Stimulated activated CD4-positive, alpha-beta T cell treated with anti-CD3 and anti-CD28 coated beads, Interleukin-2, amount 100 ng/mL, for 4 hours (primary cell): ENCODE measurements at places on chromosomes 1 and 21.

DNA sequence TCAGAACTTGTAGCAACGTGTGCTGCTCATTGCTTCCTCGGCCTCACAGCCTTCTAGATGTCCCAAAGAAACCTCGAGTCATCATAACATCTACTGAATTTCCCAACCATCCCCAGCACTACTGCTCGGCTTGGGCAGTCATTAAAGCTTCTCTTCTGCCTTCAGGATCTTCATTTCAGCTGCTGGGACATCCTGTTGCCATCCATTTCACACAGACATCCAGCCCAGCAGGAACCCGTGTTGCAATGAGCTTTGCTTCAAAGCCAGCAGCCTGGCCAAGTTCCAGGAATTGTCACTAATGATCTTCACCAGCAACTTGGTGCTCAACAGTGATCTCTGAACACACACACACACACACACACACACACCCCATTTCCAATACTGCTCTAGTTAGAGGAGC lies 18.5 kb downstream of the WLS start:
- DNase-seq, result no peak

GRCh38 chr1:5370311-5370710 lies 621.9 kb downstream of the NPHP4 start:
- DNase-seq, result no peak

DNA sequence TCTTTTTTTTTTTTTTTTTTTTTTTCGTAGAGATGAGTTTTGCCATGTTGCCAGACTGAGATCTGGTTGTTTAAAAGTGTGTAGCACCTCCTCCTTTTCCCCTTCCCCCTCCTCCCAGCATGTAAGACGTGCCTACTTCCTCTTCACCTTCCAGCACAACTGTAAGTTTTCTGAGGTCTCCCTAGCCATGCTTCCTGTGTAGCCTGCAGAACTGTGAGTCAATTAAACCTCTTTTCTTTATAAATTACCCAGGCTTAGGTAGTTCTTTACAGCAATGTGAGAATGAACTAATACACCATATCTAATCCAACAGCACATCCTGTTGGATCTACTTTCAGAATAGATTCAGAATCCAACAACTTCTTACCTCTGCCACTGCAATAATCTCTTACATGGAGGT lies 111.1 kb downstream of the CLIC6 start:
- no peak for DNase-seq

GRCh38 chr1:37673920-37674319 lies 18.4 kb upstream of the CDCA8 start:
- no peak for DNase-seq

GRCh38 chr1:4854367-4854766 lies 200.0 kb downstream of the AJAP1 start:
- DNase-seq, result no peak

DNA sequence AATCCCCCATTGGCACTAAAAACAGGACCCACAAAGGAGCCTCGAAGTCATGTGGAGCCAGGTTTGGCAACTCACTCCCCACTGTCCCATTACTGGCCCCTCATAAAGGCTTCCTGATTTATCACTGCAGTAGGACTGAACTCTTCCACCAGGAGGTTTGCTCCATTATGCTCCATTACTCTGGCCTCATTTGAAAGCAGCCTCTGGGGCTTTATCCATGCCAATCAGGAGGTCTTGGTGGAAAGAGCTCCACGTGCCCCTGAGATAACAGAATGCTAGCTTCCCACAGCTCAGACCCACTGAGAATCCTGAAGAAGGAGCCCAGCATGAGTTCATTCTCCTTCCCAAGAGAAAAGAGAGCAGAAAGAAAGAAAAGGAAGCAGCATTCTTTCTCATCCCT lies 76.4 kb downstream of the HIVEP3 start:
- no peak for DNase-seq

GRCh38 chr1:202625416-202626360 lies 84.6 kb downstream of the SYT2 start:
- DNase-seq, result peak; percentile 9

DNA sequence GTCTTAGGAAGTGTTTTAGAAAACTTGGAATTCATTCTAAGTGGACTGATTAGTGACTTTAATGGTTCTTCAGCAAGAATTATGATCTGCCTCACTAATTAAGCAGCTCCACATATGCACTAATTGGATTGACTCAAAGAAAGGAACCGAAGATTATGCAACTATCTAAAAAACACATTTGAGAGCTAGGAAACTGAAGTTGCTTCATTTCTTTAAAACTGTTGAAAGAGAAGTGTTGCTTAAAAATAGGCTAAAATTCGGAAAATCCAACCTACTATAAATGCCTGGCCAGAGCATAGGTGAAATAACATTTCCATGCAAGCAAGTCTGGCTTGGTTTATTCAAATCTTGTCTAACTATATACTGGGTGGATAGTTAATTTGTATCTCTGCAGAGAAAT lies 502.9 kb upstream of the ZRANB2 start:
- no peak for DNase-seq

DNA sequence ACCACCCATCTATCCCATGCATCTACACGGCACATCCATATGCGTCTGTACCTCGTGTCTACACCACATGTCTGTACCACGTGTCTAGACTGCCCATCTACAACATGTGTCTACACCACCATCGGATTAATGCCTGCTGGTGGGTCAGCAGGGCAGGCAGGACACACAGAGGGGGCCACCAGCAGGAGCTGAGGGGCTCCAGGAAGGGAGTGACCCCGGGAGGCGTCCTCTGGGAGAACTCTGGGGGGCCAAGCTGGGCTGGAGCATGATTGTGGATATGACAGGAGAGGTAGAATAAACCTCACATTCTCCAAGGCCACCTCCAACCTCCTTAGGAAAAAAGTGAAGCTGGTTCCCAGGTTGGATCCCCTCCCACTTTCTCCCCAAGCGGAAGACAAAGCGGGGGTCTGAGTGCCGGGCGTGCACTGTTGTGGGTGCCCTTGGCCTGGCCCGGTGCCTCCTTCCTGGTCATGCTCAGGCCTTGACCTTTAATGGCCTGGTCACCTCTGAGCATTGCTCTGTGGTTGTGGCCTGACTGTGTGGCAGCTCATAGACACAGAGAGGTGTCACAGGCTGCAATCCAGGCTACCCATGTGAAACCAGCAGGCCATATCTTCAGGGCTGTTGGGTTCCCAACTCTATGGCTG lies 881 bp upstream of the ACTRT2 start:
- DNase-seq, result no peak

DNA sequence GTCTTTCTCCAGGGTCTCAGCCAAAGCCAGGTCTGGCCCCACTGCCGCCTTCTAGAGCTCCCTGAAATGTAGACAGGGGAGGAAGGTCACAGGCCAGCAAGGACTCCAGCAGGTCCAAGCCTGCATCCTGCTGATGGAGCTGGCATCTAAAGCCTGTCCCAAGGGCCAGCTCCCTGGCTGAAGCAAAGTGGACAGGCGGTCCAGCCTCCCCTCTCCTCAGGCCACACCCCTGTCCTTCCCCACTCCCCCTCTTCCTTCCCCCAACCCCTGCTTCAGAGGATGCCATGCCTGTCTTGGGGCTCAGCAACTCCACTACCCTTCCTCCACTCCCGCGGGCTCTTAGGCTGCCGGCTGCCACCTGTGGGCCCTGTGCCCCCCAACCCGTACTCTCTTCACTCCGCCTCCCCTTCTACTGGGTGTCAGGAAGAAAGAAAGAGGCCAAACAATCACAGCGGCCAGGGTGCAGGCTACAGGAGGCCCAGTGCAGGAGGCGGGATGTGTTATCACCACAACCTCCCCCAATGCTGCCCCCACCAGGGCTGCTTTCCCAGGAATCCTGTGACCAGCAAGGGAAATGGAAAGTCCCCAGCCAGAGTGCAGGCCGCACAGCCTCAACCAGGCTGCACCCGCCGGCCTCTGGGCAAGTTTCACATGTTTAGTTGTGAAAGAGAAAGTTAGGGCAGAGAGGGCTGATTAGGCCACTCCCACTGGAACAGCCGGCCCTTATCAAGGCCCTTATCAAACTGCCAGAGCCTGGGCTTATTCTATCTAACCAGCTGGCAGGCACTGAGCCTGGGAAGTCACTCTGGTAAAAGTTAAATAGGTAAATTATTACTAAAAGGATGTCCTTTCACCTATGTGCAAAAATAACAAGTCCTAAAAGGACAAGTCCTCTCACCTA lies 34.1 kb downstream of the ACOT7 start:
- DNase-seq, result peak; percentile 38

GRCh38 chr1:117032266-117032665 lies 27.9 kb upstream of the TTF2 start:
- no peak for DNase-seq

DNA sequence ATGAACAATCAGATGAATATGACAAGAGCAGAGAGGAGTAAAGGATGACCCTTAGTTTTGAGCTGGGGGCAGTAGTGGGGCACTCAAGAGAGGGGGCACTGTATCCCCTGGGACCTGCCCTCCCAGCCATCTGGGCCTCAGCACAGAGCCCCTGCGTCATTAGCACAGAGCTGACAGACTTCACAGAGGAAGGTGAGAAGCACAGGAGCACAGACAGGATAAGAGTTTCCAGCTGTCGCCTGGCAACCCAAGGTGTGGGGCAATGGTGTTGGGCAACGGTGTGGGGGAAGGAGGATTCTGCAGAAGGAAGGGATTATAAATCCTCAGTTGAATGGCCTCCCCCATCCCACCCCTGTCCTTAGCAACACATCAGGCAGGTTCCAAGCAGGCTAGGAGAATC lies 30.2 kb downstream of the RAB3B start:
- DNase-seq, result no peak

GRCh38 chr1:200173097-200173618 lies 145.6 kb downstream of the NR5A2 start:
- DNase-seq, result no peak

GRCh38 chr1:207101720-207102119 lies 2.3 kb upstream of the C4BPA start:
- no peak for DNase-seq

DNA sequence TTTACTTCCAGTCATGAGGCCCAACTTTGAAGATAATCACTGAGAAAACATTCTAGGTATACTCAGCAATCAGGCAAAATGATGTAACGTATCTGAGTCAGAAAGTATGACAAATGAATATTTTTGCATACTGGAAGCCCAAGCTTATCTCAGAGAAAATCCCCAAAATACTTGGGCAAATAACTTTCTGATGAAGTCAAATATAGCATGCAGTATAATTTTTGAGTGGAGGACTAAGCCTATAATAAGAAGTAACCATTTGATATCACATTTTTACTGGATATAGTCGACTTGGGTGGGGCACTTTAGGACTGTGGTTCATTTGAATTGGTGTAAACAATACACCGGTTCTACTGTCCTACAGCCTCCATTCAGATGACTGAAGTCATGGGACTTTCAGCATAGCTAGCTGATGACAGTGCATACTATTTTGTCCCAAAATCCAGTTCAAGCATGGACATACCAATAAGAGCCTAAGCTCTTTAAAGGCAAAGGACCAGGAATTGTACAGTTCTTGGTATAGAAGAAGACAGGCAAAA lies 2.3 kb upstream of the GADD45A start:
- DNase-seq, result no peak

GRCh38 chr1:34549199-34549598 lies 205.6 kb upstream of the GJB5 start:
- no peak for DNase-seq

- DNase-seq, result no peak
Observed at GRCh38 chr1:54857746-54858561, 29.0 kb downstream of the DHCR24 start.

- DNase-seq, result peak; percentile 57
Observed at GRCh38 chr1:54121482-54122134, 31.2 kb downstream of the CDCP2 start.

DNA sequence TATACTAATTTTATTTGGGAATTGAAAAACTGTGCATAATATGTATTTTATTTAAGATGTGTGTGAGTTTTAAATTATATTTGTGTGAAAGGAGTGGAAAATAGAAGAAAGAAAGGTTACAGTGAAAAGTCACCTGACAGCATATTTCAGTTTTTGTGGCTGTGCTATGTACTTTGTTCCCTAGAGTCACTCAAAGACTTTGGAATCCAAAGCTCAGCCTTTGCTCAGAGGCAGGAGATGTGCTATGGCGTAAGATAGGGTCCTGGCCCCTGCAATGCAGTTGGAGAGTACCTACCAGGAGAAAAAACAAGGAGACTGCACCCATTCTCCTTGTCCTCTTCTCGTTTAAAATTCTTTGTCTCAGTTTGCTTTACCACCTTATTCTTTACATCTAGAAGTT lies 2.9 kb downstream of the CCDC30 start:
- DNase-seq, result no peak

GRCh38 chr1:8818325-8818775 lies 910 bp upstream of the RERE start:
- DNase-seq, result no peak

DNA sequence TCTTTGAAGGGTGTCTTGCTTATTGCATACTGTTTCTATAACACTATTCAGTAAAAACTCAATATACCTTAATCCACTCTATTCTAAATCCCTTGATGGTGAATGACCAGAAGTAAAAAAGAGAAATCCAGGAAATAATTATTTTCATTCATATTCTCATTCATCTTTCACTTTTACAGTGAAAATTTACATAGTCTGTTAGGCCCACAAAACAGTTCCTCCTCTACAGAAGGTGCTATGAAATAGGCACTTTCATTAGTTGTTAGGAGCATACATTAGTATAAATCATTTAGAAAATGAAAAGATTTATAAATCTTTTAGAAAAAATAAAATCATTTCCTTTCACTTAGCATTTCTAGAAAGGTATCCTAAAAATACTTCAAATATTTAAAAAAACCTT lies 115.1 kb downstream of the LHX4 start:
- no peak for DNase-seq

GRCh38 chr1:212529211-212529741 lies 79.3 kb upstream of the ATF3 start:
- DNase-seq, result no peak

- DNase-seq, result no peak
Observed at GRCh38 chr1:175881246-175881976, 138.0 kb upstream of the TNR start.

- DNase-seq, result no peak
Observed at GRCh38 chr1:17632541-17633184, 93.2 kb downstream of the ARHGEF10L start.

- DNase-seq, result no peak
Observed at GRCh38 chr1:175947771-175948170, 204.4 kb upstream of the TNR start.

DNA sequence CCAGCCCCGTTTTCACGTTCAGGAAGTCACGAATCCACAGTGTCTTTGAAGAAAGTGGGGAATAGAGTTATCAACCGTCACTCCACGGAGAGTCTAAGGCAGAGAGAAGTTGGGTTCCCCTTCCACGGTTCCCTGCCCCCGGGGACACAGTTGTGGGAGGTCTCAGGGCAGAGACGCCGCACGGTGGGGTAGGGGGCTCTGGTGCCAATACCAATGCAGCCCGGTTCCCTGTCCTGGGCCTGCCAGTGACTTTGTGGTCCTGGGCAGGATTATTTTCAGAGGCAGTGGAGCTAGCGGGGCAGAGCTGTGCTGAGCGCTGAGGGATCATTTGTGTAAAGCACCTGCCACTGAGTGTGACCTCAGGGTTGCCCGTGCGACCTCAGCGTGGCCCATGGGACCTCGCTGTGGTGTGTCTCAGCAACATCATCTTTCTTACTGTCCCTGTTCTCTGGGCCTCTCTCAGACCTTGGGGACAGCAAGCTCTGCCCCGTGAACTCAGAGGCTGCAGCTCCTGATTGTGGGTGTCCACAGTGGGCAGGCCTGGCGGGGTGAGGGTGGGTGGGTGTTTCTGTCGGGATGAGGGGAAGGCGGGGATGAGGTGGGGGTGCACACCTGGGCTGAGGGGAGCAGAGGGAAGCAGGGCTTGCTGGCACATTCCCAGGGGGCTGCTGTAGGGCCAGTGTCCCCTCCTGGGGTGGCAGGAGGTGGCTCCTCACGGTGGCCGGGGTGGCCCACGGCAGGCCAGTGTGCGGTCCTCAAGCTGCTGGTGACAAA lies 65.2 kb downstream of the AGPAT3 start:
- DNase-seq, result no peak
